ENCODE measurements at places on chromosomes 3 and 15. TPM values are rescaled to one million over a fixed set of nuclear protein-coding genes. Genes with fewer than 3 reads are reported as not detected.

Gene GHSR
- total RNA-seq = not detected

Gene SLC35G2
- total RNA-seq = 14.3 TPM

Gene IL12A
- total RNA-seq = 0.96 TPM

Gene FETUB
- total RNA-seq = not detected

Gene TEX55
- not detected for total RNA-seq

Gene ASB14
- 0.05 TPM for total RNA-seq

Gene LRRIQ4
- total RNA-seq = not detected

Gene GRAMD1C
- 0.13 TPM for total RNA-seq

Gene FSD2
- 0.52 TPM for total RNA-seq

Gene CASR
- not detected for total RNA-seq

Gene COL7A1
- 11.1 TPM for total RNA-seq

Gene ADAMTS9
- total RNA-seq = 1.0 TPM

- no peak for DNase-seq
Observed at GRCh38 chr3:161737171-161737570, 240.6 kb downstream of the OTOL1 start.

GRCh38 chr3:143237077-143237627, 117.6 kb downstream of the CHST2 start:
- no peak for DNase-seq

DNA sequence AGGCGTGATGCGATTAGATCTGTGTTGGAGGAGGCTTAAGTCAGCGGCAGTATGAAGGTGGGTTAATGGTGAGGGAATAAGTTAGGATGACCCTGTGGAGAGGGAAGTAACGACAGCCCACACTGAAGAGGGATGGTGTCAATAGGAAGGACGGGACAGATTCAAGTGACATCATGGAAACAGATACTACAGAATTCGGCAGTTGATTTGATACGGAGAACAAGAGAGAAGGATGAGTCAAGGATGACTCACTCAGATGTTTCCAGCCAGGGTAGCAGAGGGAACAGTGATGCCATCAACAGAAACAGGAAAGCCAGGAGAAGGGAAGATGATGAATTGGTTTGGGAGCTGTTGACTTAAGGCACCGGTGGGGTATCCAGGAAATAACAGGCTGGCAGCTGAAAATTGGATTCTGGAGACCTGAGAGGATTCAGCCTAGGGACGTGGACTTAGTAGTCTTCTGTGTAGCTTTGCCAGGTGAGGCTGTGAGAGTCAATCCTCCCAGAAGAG, 38.0 kb downstream of the SHC4 start:
- DNase-seq = peak; percentile 79

DNA sequence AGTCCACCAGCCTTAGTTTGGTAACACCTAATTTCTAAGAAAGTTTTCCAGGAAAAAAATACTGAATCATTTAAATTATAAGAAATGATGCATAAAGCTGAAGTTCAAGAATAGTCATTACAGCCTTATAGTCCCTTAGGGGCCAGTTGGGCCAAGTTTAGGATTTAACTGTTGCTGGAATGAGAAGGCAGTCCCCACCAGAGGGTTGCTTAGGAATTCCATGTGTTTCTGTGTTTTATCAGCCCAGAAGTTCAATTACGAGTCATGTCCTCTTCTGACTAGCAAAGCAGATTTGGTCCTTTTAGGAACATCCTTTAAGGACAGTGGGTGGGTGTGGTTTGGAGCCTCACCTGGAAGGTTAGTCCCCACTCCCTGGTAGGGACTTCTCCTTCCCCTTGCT, 57.0 kb upstream of the NR2E3 start:
- peak; percentile 32 for DNase-seq

GRCh38 chr15:78850941-78851755, 21.5 kb upstream of the MORF4L1 start:
- no peak for DNase-seq

DNA sequence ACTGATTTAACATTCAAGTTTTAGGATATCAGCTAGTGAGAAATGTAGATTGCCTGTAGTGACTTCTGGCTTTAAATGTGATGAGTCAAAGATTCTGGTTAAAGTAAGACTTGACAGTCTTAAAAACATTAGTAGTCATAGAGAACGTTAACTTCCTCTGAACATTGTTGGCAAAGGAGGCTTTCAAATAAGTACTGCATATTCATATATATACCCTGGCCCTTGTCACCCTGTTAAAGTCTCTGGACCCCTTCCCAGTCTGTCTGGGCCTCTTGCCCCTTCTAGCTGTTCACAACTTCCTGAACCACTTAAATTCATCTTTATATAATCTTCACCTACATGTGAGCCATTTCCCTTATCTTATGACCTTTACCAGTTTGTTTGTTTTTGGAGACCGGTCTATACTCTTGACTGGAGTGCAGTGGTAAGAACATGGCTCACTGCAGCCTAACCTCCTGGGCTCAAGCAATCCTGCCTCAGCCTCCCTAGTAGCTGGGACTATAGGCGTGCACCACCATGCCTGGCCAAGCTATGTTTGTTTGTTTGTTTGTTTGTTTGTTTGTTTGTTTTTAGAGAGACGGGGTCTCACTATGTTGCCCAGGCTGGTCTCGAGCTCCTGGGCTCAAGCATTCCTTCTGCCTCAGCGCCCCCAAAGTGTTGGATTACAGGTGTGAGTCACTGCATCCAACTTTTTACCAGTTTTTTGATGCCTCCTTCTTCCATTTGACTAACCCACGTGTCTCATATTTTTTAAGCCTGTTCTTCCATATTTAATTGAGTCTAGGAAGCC, 64.4 kb upstream of the CRTC3 start:
- no peak for DNase-seq

DNA sequence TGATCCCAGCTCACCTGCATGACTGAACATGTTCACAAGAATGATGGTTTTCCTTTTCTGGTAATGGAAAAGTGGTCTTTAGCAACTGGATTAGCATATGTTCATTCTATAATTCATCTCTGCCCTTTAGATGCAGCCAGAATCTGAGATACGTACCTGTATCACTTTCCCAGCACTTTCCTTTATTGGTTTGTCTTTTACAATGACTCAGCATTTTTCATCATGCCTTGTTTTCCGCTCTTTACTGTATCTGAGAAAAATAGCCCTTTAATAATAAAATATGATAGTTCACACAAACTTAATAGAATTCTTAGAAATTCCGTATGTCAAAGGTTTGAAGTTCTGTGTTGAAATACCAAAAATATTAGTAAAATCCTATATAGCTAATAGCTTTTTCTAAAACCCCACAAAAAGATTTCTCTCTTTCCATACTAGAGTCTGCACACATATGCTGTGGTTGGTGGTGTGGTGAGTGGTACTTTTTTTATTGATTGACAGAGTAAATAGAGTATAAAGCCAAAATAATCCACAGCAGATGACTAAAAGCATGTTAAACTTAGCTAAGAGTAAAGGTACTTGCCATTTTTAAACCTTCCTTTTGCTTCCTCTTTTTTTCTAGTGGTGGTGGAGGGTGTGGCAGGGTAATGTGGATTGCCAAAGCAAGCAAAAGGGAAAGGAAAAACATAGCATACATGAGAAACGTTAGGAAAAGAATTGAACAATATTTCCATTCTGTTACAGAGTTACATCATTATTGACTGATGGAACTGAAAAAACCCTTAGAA, 328.9 kb upstream of the RBMS3 start:
- no peak for DNase-seq

DNA sequence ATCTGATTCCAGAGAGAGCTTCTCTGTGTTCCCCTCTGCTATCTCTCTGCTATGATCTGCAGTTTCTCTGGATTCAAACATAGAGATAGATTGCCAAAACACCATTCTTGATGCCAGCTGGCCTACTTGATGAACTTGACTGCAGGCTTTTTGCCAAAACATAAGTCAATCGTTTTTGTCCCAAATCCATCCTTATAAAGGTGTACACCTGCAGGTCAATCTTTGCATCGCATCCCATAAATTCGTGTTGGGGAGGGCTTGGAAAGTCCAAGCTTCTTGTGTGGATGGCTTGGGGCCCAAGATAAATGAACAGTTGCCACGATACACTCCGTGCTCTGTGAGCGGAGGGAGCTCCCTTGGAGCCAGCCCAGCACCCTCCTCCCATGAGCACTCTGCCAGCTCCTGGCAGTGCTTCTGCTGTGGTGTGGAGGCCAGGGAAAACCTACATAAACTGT, 2.7 kb downstream of the CERS3 start:
- DNase-seq = no peak

DNA sequence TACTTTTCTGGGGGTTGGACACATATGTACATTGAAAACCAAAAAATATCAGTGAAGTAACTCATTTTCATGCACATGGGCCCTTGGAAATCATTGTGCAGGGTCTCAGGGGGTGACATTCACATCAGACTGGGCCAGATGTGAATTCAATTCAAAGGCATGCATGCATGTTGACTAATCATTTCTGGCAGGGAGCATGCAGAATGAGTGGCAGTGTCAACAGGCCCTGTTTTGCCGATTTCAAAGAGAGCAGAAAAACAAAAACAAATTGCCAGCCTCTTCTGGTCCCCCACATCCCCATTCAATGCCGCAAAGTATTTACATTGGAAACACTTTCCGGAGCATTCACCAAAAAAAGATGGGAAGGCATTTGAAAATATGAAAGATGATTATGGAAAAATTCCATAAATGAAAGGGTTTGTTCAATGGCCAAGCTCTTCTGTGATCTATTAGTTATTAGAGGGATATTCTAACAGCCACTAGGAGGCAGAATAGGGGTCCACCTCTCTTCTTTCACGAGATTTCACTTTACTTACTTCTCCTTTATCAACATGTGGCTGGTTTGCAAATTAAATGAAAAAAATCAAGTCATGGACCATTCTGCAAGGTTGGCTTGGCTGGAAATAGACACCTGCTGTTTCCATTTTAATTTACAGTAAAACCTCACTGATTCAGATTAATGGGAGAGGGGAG, 119.9 kb upstream of the FEZF2 start:
- DNase-seq = peak; percentile 6

DNA sequence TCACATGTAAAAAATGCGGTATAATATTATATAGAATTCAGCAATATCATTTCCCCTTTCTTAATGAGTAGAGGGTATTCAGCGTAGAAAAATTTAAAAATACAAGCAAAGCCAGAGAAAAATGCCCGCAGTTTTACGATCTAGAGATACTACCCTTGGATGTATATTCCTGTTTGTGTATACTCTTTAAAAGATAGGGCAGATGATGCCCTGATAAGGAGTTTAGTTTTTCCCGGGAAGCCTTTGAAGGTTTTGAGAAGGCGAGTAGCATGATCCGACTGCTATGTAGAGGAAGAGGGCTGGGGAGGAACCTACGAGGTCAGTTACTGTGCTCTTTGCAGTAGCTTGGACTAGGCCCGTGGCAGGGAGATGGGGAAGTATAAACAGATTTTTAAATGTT, 1.2 kb downstream of the YEATS2 start:
- peak; percentile 25 for DNase-seq

GRCh38 chr3:139252719-139253118, 91.1 kb upstream of the MRPS22 start:
- no peak for DNase-seq

GRCh38 chr15:42494998-42495360, 455 bp upstream of the SNAP23 start:
- peak; percentile 79 for DNase-seq

- no peak for DNase-seq
Observed at GRCh38 chr3:127712461-127712860, 39.7 kb downstream of the ABTB1 start.

DNA sequence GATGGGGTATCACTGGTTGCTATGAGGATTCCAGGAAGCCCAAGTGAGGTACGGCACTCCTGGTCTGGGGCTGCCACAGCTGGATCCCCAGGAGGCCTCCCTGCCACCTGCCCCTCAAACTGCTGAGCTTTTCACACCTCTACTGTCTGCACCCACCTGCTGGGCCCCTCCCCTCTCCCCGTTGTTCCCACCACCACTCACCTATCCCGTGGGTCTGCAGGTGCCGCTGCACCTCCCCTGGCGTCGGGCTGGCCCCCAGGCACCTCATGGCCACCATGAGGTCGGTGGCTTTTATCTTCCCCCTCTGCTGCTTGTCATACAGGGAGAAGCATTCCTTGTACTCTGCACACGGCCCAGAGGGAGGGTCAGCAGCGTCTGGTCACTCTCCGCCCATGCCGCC, 5.8 kb downstream of the CALML4 start:
- no peak for DNase-seq

GRCh38 chr15:36256404-36256807, 323.0 kb upstream of the CDIN1 start:
- no peak for DNase-seq

Data from myocyte (in vitro differentiated cells).